ENCODE measurements at places on chromosomes 3 and 15. TPM values are rescaled to one million over a fixed set of nuclear protein-coding genes. Genes with fewer than 3 reads are reported as not detected.
A peak's percentile ranks its signal among the peaks of the same experiment; 100 is the strongest.

DNA sequence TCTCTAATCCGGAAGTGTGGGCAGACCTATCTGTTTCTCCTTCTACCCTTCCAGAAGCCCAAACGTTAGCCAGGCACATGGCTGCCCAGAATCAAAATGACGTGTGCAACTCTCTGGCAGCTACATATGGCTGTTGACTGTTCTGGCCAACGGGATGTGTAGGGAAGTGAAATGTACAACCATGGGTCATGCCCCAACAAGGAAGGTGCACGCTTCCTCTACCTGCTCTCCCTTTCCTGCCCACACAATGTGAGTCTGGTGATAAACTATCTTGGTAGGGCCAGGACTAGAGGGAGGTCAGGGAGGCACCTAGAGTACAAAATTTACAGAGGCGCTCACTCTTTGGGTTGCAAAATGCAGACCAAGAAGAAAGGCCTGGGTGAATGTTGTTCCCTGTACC lies 495.9 kb upstream of the PROK2 start:
- DNase-seq: no peak

DNA sequence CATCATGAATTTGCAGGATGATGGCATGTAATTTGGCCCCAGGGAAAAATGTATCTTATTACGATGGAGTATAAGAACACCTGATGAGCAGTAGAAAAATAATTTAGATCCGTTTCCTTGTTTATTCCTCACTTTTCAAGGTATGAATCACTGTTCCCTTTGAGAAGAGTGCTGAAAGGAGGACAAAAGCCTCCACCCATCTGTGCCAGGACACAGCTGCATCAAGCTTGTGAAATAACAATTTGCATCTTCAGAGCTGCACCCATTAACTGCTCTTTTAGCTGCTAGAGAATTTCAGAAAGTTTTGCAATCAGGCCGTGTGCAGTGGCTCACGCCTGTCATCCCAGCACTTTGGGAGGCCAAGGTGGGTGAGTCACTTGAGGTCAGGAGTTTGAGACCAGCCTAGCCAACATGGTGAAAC lies 9.6 kb downstream of the CLDND1 start:
- DNase-seq: no peak

GRCh38 chr3:183862610-183863009 lies 22.1 kb downstream of the PARL start:
- no peak for DNase-seq

DNA sequence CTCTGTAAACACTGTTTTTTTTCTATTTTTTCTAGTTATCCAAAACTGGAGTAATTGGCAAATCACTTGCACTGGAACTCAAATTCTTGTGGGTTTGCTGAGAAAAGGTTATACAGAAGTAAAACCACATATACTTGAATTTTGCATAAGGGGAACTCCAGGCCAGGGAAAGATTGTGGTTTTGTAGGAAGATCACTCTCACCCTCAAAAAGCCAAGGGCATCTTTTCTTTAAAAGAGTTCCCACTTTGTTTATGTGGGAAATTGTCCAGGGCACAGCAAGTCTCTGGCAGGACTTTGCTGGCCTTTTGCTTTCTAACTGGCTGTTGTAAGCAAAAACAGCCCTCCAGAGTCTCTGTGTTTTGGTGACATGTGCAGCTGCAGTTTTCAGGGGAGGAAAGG lies 340.3 kb upstream of the RBMS3 start:
- no peak for DNase-seq

DNA sequence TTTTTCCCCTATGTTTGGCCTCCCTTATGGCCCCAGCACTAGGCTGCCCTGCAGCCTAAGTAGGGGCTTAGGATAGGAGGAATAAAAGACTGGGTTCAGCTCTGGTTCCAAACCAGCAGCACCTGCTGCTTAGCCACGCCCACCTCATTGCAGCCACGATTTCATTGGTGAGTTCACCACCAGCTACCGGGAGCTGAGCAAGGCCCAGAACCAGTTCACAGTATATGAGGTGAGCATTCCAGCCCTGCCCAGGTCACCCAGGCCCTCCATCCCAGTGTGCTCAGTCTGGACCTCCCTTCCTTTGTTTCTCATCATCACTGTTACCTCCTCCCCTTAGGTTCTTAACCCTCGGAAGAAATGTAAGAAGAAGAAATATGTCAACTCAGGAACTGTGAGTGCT lies 11.5 kb downstream of the CPNE9 start:
- no peak for DNase-seq

GRCh38 chr3:125087768-125088391 lies 32.1 kb upstream of the HEG1 start:
- no peak for DNase-seq

GRCh38 chr3:150703299-150703755 lies 393 bp downstream of the ERICH6 start:
- DNase-seq: no peak

DNA sequence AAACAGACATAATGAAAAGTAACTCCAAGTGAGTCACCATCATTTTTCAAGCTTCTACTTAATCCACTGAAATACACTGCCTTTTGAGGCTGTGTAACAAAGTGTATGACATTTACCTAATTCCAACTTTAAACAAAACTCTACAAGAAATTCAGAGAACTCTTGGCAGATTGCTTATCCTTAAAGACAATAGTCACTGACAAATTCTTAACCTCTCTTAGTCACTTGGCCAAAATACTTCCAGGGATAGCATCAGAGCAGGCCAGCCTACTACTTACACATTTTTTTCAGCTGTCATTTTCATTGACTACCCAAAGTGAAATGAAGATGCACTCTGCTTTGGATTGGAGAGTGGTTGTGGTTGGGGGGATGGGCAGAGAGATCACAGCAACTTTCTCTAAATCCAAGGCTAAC lies 3.6 kb downstream of the WWTR1 start:
- DNase-seq: no peak

- no peak for DNase-seq
These were observed 109.8 kb downstream of the EPHA3 start for GRCh38 chr3:89217148-89217685.

DNA sequence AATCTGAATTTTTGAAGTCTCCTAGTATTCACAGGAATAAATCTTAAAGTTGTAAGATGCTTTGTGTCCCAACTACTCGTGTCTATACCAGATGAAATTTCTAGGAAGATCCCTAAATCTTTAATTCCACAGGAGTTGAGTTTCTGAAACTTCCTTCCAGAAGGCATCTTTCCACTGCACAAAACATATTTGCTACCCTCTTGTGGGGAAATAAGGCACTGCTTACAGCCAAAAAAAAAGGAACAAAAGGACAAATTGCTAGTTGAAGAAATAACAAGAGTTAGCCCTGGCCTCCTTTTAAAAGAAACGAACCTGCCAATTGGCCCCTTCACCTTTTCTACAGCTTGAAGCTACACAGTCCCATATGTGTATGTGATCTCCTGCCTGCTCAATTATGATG lies 54.0 kb downstream of the TAFA4 start:
- DNase-seq: peak; percentile 16

Gene RBMS3
- not detected for total RNA-seq

All from HepG2 (cell line).